AML-193 (cell line): ENCODE measurements at places on chromosomes 4 and X.

GRCh38 chr4:122728856-122729255 lies 3.6 kb upstream of the BBS12 start:
- no peak for DNase-seq

GRCh38 chr4:187491959-187492358 lies 503.6 kb upstream of the ZFP42 start:
- DNase-seq: no peak

DNA sequence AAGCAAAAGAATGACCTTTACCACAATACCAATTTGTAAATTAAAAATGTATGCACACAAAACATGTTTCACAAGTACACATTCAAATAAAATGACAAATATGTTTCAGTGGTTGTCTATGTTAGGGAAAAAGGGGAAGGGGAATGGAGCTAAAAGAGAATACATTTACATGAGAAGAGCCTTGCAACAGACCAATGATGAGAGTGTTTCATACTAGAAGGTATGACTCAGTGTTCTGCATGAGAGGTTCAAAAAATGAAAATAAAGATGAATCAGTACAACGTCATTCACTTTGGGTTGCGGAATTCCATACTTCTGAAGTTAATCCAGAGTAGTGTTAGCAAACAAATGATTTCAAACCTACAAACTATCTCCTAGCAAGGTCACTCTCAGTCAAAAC lies 51.7 kb downstream of the RPGR start:
- peak; percentile 1 for DNase-seq

DNA sequence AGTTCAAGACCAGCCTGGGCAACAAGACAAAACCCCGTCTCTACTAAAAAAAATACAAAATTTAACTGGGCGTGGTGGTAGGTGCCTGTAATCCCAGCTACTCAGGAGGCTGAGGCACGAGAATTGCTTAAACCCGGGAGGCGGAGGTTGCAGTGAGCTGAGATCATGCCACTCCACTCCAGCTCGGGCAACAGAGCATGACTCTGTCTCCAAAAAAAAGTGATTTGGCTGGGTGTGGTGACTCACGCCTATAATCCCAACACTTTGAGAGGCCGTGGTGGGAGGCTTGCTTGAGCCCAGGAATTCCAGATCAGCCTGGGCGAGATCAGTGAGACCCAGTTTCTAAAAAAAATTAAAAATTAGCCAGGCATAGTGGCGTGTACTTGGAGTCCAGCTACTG lies 4.1 kb downstream of the OPHN1 start:
- DNase-seq: no peak

DNA sequence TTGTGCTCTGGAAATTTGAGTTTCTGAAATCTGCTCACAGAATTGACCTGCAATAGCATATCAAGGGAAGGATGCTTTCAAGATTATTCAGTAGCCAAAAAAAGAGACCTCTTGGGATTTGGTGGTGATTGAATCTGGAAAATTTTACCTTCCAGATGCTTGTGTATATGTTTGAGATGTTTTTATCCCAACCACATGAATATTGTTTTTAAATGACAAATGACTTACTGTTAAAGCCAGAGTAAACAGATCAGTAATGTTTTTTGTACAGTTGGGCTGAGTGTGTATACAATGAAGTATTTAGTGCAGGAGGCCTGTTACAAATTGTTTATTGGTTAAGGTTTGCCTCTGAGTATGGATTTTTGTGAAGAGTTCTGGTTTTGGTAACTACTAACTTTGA lies 126.5 kb downstream of the CBR4 start:
- no peak for DNase-seq

DNA sequence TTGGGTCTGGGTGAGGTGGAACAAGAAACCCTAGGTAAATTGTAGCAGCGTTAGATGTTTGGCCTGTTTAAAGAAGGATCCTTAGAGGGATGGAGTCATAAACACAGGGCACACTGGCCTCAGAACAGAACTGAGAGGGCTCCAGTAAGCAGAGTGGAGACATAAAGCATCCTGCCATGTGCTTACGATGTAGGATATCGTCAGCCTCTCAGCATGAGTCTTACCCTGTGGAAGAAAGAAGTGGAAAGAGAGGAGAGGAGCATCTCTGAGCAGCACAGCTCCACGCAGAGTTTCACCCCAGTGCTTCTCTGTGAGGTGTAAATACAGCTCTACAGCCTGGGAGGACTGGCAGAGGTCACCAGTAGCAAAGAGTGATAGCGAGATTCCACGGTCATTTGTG lies 27.8 kb upstream of the SORBS2 start:
- no peak for DNase-seq

GRCh38 chrX:9676738-9677097 lies 88.9 kb downstream of the GPR143 start:
- no peak for DNase-seq

GRCh38 chr4:56530269-56531148 lies 24.9 kb downstream of the ARL9 start:
- peak; percentile 34 for DNase-seq

GRCh38 chr4:7828011-7828720 lies 111.5 kb downstream of the AFAP1 start:
- peak; percentile 95 for DNase-seq

- DNase-seq: no peak
These were observed 91.3 kb upstream of the KLHL13 start for GRCh38 chrX:118207831-118208453.

DNA sequence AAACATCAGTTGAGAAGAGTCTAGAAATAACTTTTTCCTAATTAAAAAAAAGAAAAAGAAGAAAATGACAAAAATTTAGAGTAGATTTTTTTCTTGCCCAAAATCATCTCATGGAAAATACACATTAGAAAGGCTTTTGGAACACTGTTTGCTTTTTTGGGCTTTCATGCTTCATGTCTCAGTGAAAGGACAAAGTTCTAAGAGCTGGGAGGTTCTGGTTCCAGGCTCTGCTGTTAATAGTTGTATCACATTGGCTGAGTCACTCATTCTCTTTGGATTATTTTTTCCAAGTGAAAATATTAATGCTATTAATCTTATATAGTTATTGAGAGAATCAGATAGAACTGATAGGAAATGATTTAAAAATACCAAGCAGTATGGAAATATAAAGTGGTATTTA lies 32.9 kb upstream of the ETNPPL start:
- DNase-seq: no peak

- no peak for DNase-seq
These were observed 339.3 kb downstream of the MID1IP1 start for GRCh38 chrX:39140581-39140980.

DNA sequence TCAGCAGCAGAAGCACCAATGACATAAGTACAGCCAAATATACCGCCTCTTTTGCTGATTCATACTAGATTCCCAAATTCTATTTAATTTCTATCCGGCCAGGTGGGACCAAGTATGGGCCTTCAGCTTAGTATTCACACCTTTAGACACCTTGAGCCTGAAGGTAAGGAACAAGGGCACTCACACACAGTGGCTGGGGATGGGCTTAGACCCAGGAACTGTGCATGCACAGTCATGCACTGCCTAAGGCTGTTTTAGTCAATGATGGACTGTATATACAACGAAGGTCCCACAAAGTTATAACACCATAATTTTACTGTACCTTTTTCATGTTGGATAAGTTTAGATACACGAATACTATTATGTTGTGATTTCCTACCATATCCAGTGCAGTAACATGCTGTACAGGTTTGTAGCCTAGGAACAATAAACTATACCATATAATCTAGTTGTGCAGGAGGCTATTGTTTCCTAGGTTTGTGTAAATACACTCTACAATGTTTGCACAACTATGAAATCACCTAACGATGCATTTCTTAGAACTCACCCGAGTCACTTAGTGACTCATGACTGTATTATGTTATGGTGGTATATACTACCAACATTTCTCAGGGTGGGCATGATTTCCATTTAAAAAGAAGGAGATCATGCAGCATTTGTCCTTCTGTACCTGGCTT lies 9.7 kb upstream of the CLNK start:
- DNase-seq: no peak

DNA sequence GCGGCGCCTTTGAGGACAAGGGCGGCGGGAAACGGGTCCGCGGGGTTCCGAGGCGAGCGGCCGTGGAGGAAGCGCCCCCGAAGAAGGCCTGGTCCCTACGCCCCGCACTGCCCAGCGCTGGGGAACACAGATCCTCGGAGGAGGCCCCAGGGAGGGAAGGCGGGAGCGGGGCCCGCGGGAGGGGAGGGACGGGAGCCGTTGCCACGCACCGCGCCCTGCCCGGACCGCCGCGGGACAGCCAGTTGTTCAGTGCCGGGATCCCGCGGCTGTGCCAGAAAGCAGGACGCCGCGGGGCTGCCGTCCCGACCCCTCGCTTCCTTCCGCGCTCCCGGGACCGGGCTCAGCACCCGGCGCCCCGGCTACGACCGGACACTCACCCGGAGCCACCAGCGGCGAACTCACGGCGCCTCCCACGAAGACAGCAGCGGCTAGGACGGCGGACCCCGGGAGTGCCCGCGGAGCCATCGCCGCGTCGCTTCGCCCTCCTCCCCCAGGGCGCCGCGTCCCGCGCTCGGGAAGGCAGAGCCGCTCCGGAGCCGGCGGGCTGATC lies 278 bp downstream of the RELL1 start:
- no peak for DNase-seq

DNA sequence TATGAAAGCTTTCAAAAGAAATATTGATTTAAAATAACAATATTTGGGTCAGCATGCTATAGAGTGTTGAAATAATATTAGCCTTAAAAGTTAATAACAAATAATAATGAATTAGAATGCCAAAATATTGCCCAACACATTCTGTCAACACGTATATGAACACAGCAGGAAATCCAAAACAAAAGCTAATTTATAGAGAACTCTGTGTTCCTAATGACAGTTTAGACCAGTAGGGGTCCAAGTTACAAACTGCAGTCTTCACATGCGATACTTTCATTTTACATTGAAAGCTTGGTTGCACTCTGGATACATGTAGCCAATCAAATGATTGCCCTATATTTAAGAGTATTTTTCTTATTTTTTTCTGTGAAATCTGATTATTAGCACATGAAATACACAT lies 274.4 kb downstream of the DCTD start:
- no peak for DNase-seq

DNA sequence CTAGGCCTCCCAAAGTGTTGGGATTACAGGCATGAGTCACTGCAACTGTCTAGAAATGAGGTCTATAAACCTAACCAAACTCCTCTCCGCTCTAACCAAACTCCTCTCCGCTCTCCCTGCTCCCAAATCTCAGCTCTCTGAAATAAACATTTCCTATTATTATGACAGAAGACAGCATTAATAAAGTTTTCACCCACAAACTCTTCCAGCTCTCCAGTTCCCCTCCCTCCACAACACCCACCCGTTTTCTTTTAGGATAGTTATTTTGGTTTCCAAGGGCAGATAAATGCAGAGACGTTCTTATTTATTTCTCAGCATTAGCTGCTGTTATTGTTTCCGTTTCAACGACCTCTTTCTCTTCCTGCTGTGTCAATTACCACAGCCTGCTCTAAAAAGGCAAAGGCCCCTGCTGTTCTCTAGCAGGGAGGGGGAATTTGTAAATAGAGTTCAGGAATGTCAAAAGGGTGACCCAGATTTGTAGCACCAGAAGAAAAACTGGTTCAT lies 13.3 kb upstream of the SCD5 start:
- no peak for DNase-seq

GRCh38 chr4:38846015-38846414 lies 10.6 kb downstream of the TLR6 start:
- no peak for DNase-seq

DNA sequence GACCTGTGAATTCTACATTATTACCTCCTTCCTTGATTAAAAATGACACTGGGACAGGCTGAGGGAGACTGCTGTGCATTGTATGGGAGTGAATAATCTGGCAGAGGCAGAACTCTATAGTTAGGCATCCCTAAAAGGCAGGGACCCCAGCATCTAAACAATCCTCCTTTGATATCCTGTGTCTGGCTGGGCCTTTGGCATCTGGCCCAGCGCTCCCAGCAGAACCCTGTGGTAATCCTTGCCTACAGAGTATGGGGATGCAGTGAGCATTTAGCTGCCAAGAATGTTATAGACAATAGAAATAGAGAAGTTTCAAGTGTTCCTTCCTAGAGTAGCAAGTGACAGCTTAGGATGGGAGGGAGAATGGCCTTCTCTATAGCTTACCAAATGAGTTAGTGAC lies 38.5 kb downstream of the ZCCHC12 start:
- no peak for DNase-seq

DNA sequence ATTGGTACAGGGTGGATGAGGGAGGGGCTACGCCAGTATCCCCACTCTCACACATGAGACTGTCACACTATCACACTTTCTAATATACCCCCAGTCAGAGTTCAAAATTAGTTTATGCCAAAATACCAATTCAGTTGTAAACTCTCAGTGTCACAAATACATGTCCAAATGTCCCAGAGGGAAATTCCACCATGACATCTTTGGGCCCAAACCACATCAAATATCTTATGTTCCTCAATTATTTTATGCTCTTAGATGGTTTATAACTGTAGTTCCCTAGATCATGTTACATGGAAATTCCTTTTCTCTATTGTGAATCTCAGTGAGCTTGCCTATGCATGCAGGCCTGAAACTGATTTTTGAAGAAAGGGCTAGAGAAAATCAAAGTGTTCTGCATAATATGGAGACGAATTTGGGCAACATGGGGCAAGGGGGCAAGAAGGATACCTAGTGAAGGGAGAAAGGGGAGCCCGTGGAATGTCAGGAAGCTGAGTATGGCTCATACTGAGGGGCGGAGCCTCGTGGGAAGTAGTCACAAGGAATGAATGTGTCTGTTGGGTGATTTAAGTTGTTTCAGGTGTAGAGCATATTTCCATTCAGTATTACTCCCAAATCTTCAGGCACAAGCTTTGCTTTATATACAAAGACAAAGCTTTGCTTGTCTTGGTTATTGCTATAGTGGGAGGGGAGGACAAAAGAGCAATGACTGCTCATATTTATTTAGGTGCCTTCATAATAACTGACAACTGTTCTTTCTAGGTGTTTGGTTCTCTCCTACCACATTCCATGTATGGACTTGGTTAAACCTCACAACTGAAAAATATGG lies 40.8 kb downstream of the CLNK start:
- DNase-seq: no peak

DNA sequence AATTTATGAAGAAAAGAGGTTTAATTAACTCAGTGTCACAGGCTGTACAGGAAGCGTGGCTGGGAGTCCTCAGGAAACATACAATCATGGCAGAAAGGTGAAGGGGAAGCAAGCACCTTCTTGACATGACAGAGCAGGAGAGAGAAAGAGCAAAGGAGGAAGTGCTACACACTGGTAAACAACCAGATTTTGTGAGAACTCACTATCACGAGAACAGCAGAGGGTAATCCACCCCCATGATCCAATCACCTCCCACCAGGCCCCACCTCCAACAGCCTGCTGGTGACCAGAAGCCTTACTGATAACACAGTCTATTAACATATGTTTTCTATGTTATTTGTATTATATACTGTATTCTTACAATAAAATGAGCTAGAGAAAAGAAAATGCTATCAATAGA lies 254.8 kb downstream of the PCDH10 start:
- DNase-seq: no peak
